ENCODE measurements at places on chromosomes 4 and X. TPM values are rescaled to one million over a fixed set of nuclear protein-coding genes. Genes with fewer than 3 reads are reported as not detected.

MAP7D2 gene
- 0.37 TPM for total RNA-seq

NLRP2B gene
- 0.09 TPM for total RNA-seq

DNA sequence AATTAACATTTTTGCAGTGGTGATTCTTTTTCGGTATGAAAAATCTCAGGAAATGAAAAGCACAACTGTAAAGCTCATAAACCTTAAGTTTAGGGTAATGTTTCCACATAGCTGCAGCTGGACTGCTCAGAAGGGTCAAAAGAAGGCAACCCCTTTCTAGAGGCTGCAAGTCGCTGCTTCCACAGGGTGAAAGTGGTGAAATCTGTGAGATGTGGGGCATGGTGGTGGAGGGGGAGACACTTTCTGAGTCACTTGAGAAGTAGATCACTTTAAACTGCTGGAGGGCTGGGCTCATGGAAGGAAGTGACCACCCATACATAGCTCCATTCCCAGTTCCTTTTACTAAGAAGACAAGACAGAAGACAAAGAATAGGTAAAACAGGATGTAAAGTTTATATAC is 8.7 kb downstream of the SFRP2 start:
- H3K27ac ChIP-seq: no peak overlapping the region
- no peaks in the 10 kb centered on the region for H3K4me1 ChIP-seq
- no peaks in the 10 kb centered on the region for H3K36me3 ChIP-seq
- no peaks in the 10 kb centered on the region for H3K27me3 ChIP-seq

GRCh38 chr4:185735866-185736400 is 76.1 kb downstream of the SORBS2 start:
- H3K36me3 ChIP-seq: no peaks in the 10 kb centered on the region
- no peak overlapping the region for H3K4me3 ChIP-seq
- H3K4me1 ChIP-seq: peaks cover 67% of the 10 kb centered on the region
- DNase-seq: no peak
- peak overlapping the region; percentile 13 for H3K27ac ChIP-seq

- H3K36me3 ChIP-seq: no peaks in the 10 kb centered on the region
- DNase-seq: no peak
- H3K27me3 ChIP-seq: peaks cover 20% of the 10 kb centered on the region
- peaks cover 6% of the 10 kb centered on the region for H3K4me1 ChIP-seq
- no peak overlapping the region for H3K27ac ChIP-seq
These were observed 13.8 kb upstream of the MAN2B2 start for GRCh38 chr4:6561173-6561516.

DNA sequence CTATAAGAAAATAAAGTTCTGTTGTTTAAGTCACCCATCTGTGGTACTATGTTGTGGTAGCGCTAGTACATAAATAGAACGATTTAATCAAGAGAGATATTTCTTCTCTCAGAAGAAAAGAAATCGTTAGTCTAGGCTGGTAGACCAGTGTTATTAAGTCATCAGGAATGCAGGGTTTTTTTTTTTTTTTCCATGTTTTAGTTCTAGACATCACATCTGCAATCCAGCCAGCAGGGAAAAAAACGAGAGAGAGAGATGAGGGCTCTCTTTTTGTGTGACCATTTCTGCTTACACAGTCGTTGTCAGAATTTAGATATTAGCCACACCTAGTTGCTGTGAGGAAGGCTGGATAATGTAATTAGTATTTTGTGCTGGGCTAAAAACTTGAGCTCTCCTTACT is 417.4 kb downstream of the TMA16 start:
- no peaks in the 10 kb centered on the region for H3K4me1 ChIP-seq
- H3K4me3 ChIP-seq: no peak overlapping the region
- no peaks in the 10 kb centered on the region for H3K27me3 ChIP-seq
- DNase-seq: no peak
- no peak overlapping the region for H3K27ac ChIP-seq
